ENCODE measurements at places on chromosomes 3 and 15.

GRCh38 chr15:42582569-42583375, 7.4 kb downstream of the STARD9 start:
- DNase-seq: no peak

GRCh38 chr3:10195366-10196089, 30.8 kb downstream of the IRAK2 start:
- DNase-seq: no peak

DNA sequence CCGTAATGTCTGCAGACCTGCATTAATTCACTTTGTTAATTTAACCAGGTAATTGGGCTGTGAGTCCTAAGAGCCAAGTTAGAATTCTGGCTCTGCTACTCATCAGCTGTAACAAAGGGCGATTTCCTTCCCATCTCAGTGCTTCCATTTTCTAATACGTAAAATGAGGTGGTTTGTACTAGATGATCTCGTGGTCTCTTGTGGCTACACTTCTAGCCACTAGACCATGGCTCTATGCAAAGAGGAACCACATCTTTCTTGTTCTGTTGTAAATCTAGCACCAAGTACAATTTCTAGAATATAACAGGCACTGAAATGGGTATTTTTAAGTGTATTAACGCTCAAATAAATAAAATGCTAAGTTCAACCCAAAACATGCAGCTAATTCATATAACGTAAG, 174.4 kb upstream of the THBS1 start:
- DNase-seq: no peak

- DNase-seq: no peak
These were observed 1276.9 kb downstream of the ZPLD1 start for GRCh38 chr3:103711670-103712069.

DNA sequence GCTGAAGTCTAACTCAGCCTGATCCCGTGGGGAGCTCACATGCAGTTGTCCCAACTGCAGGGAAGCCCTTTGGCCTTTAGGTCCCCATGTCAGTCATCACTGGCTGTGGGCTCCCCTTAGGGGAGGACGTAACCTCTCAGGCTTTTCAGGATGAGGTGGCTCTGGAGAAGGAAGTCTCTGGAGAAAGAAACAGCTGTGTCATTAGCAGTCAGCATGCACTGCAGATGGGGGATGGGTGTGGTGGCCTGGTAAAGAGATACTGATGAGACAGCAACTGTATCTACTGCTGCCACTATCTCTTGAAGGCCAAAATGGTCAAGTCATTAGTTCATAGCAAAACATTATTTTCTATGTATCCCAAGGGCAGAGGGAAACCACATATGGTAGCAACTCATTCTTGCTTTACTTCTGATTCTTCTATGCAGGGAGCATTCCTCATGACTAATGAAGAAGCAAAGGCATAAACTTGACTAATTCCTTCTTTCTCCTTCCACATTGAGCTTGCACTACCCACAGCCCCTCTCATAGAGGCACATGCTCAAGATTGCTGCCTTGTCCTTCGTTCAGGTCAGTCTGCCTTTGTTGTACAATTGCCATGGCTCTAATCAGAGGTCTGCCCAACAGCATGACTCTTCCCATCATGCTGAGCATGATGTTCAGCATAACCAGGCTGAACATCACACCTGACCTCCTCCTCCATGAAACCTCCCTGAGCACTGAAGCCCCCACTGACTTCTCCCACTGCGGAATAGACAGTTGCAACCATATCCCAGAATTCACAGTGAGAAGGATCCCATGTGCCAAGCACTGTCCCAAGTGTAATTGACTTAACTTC, 47.8 kb upstream of the TMEM158 start:
- DNase-seq: no peak

DNA sequence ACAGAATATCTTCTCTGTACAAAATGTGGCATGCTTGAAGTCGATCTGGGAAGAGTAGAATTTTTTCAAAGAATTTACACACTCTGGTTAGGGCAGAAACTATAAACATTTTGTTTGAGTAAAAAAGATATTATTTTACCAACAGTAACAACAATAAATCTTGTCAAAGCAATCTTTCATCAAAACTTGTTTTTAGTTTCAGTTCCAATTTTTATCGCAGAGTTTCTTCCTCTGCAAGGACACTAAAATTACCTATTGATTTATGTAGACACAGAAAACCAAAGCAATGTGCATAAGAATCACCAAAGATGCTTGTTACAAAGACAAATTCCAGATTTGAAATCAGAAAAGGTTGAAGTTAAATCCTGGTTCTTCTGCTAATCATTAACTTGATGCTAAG, 61.9 kb downstream of the CGGBP1 start:
- no peak for DNase-seq

DNA sequence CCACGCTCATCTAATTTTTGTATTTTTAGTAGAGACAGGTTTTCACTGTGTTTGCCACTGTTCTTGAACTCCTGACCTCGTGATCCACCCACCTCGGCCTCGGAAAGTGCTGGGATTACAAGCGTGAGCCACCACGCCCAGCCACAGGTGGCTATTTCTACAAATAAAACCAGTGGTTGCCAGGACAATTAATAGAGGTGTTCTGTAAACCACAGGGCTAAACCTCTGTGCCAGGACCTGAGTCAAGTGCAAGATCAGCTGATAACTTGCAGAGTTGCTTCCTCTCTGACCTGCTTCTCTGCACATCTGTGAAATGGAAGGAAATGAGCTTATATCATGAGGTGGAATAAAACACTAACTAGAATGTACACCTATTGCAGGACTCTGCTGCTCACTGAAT, 72.8 kb downstream of the CD200R1L start:
- DNase-seq: no peak

GRCh38 chr3:122235147-122235546, 51.7 kb downstream of the CASR start:
- DNase-seq: no peak

DNA sequence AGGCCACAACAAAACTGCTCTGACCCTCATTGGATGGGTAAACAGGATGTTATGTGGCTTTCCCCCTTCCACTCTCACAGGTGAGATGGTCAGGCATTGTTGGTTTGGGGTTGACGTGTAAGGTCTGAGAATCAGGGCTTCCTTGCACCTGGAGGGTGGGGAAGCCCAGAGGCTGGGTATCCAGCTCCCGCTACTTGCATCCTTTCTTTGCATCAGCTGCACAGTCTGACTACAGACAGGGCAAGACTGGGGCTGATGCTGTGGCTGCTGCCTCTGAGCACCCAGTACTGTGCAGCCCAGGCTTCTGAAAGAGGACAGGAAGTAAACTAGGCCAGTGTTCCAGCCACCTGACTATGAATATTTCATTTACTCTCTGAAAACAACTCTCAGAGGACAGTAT, 58.0 kb upstream of the ATP2B2 start:
- DNase-seq: no peak

DNA sequence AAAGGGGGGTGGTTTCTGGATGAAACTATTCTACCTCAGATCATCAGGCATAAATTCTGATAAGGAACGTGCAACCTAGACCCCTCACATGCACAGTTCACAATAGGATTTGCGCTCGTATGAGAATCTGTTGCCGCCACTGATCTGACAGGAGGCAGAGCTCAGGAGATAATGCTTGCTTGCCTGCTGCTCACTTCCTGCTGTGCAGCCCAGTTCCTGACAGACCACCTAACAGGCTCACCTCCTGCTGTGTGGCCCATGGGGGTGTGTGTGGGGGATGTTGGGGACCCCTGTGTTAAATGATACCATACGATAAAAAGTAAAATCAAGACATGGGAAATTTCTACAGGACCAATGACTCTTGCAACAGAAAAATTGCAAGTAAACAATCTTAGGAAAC, 24.0 kb downstream of the CP start:
- DNase-seq: no peak

DNA sequence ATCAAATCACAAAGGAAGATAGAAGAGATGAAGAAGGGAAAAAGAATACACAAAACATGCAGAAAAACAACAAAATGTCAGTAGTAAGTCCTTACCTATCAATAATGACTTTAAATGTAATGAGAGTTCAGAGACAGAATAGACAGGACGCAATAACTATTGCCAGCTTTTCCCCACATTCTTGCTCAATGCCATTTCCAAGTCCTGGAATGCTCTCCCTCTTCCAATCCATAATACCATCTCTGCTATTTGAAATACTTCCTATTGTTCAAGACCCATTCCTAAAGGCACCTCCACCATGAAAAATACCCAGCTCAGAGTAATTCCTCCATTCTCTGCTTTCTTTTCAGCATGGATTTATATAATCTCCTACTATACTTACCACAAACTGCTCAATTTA, 33.4 kb downstream of the CCDC54 start:
- DNase-seq: no peak

DNA sequence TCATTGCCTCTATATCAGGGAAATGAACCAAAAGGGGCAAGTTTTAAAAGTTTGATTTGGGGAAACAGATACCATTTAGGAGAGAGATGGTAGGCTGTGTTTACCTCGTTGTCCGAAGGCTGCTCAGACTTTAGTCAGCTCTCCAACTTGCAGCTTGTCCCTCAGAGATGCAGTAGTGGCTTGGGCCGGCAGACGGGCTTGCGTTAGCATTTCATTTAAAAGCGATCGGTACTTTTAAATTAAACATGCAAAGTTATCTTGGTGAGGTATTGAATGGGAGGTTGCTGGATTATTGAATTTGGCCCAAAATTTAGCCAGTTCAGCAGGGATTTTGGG, 26.2 kb downstream of the EEFSEC start:
- DNase-seq: no peak

GRCh38 chr3:120625159-120625586, 29.0 kb downstream of the NDUFB4 start:
- DNase-seq: no peak

DNA sequence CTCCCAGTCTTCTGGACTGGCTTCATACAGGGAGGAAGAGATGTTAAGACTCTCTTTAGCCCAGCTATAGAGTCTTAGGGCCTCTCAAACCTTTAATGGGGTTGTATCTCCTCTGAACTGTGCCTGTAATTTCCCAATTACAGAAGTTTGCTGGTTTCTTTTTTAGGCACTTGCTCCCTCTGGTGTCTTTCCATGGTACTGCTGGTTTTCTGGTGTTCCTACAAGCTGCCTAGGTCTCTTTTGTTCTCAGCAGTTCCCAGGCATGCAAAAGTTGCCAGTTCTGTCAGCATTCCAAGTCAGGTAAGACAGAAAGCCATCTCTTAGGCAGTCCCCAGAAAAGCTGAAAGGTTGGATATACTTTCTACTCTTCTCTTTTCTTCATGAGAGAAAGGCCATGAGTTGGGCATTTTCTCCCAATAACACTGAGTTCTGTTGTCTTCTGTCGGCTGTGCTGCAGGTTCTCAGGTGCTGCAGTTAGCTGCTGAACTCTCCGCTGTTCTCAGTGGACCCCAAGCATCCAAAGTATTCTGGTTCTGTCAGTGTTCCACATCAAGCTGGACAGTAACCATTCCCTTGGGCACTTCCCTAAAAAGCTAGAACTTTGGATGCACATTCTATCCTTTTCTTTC, 54.4 kb upstream of the EHHADH start:
- DNase-seq: peak; percentile 24

GRCh38 chr3:137024348-137024747, 66.6 kb downstream of the IL20RB start:
- no peak for DNase-seq

- DNase-seq: no peak
These were observed 805 bp upstream of the RGMA start for GRCh38 chr15:93089727-93090305.

- no peak for DNase-seq
These were observed 46.9 kb upstream of the SLC7A14 start for GRCh38 chr3:170632780-170633179.

- no peak for DNase-seq
These were observed 506.8 kb upstream of the PPP2R3A start for GRCh38 chr3:135458541-135459322.

- no peak for DNase-seq
These were observed 117.4 kb downstream of the EFHB start for GRCh38 chr3:19816631-19817030.

DNA sequence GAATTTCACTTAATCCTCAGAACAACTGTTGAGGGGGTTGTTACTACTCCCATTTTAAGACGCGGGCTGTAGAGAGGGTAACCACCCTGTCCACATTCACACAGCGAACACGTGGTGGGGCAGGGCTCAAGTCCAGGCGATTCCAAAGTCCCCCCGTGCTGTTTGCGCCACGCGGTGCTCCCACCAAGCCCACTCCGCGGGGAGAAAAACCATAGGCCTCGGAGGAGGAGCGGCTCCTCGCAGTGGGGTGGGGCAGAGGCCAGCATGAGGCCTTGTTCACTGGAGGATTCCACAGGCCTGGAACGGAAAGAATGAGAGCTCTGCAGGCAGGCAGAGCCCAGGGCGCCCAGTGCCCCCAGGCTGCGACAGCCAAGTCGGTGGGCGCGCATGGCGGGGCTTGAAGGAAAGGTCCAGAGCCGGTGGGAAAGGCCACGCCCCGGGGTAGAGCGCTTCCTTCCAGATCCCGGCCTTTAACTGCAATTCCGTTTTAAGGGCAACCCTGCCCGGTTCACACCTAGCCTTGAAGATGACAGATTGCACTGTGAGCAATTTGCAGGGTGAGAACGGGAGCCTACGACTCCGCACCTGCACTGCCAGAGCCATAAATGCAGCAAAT, 161.8 kb upstream of the TBL1XR1 start:
- DNase-seq: peak; percentile 24

DNA sequence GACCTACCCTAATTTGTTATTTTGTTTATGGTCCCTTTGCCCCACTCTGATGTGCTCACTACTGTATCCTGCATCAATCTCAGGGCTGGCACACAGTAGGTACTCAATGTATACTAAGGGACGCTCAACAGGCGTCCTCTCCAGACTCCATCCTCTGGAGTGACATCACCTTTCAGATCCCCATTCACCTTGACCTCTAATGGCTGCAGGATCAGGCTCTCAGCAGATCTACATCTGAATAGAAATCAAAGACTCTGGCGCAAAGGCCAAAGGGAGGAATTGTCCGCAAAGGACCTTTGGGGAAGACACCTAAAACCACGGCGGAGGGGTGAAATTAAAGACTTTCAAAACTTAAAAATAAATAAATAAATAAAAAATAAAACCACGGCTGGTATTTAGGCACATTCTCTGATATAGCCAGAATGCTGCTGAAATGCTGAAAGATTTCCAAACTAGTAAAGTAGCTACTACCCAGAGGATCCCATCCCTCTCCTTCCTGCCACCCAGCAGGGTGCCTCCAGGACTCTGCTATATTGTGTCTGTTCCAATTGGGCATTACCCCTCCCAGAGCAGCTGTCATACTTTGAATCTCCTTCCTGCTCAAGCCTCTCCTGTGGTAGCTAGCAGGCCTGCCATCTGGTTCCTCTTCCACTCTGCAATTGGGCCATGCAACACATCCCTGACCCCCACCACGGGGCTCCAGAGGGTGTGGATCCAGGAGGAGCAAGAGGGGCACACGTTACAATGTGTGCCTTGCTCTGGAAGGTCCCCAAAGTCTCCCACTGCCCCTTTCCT, 6.1 kb downstream of the SHF start:
- DNase-seq: no peak

DNA sequence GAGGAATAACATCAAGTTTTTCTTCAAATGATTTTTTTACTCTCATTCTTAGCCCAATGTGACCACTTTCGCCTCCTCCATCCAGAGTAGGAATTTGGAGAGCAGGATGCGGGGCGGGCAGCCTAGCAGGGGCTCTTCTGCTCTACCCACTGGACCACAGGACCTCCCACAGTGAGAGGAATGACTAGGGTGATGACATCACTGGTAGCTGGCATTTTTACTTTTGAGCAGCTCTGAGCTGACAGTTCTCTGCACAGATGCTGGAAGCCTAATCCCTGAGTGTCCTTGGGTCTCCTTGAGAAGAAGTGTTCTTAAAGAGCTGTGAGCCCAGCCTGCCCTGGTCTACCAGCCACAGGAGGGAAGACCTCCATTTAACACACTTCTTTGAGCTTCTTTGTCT, 1.4 kb upstream of the HCN4 start:
- DNase-seq: no peak

- no peak for DNase-seq
These were observed 52.6 kb downstream of the POMGNT2 start for GRCh38 chr3:43053291-43053690.
